ENCODE measurements at places on chromosomes 1 and 21.

DNA sequence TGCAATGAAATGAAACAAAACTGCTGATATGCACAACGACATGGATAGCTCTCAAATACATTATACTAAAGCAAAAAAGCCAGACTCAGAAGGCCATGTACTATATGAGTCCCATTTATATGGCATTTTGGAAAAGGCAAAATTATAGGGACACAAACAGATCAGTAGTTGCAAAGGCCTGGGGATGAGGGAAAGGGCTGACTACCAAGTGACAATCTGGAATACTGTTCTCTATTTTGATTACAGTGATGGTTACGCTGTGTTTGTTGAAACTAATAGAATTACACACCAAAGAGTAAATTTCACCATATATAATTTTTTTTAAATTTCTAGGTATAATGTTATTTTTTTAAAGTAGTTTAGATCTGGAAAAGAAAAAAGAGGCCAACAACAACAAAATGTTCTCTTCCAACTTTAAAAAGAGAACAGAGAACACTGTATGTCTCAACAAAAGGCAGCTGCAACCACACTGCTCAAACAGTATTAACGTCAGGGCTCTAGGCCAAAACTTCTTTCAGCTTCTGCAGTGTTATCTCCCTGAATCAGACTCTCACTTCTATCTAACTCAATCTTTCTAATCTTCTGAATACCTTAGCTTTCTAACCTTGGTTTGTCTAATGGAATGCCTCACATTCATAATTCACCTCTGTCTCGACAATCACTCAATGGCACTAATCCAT is 75.8 kb downstream of the FOXJ3 start:
- DNase-seq: no peak

- DNase-seq: no peak
These were observed 65.8 kb upstream of the BMP8A start for GRCh38 chr1:39425634-39426033.

DNA sequence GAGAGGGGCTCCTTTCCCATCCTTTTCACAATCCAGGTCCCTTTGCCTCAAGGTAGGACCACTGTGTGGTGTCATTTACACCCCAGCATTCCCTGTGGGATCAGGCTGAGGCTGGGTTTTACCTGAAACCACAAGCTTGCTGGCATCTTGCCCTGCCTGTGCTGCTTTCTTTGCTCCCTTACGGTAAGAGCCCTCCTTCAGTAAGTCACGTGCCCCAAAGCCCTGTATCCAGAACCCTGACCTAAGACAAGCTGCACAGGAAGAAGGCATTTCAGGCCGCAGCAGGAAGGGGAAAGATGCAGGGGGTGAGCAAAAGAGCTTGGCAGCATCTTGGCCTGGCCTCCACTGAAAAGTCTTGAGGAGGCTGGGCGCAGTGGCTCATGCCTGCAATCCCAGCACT is 58.4 kb downstream of the KLHDC7A start:
- no peak for DNase-seq

DNA sequence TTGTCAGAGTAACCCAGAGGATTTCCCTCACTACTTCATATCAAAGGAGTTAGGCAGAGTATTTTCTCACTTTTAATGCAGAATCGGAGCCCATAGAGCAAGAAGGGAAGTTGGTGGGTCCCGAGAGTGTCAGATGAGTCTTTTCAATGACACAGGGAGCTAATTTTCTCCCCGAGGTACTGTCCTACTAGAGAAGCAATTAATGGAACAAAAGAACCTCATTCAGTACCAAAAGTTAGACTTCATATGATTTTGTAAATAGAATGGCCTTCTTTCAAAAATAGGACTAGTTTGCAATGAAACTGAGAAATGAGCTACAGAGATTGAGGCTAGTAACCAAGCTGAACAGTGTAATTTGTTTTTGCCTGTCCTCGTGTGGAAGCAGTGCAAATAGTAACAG is 3.9 kb downstream of the NCAM2 start:
- no peak for DNase-seq

- DNase-seq: no peak
These were observed 35.5 kb upstream of the IL20 start for GRCh38 chr1:206829875-206830274.

All from H54 (cell line).